ENCODE measurements at places on chromosomes 12 and 14.

GRCh38 chr14:64573109-64573508 is 23.3 kb downstream of the PPP1R36 start:
- DNase-seq = no peak

GRCh38 chr12:83827860-83828259 is 1084.7 kb downstream of the SLC6A15 start:
- DNase-seq = no peak

DNA sequence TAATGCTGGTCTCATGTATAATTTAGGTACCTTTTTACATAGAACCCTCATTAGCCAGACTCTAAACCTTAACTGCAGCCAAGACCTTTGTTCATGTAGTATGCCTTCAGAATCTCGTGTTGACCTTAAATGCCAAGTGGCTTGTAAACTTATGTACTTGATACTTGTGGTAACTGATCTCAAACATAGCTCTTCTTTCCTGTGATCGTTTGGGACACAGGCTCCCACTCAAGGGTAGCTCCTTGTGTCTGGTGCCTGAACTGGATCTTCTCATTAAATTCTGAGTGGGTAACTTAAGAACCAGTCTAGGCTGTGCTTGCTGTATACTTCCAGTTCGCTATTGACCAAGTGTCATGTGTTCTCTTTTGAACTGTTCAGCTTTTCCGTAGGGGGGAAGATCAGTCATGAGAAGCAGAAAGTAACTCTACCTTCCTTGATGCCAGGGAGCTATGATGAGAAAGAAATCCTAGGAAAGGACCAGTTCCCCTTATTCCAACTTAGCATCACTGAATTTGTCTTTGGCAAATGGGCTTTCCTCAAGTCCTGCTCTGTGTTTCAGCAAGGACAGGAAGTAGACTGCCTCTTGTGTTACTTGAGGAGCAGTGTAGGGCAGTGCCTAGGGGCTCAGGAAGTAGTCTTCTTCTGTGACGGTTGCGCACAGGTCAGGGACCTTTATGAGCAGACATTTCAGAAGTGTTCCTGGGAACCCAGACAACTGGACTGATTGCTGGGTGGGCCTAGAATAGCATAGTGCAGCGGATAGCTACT is 2.5 kb downstream of the LGALS3 start:
- no peak for DNase-seq

DNA sequence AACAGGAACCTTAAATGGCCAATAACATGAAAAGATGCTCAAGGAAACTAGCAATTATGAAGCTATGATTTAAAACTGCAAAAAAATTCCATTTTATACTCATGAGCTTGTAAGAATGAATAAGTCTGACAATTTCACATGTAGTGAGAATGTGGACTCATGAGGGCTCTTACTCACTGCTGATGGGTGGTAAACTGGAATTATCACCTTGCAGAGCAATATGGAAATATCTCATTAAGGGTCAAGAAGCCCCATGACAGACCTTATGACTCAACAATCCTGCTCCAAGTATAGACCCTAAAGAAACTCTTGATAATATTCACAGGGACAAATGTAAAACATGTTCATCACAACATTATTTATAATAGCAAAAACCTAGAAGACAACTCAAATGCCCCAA is 23.5 kb upstream of the SMAGP start:
- DNase-seq = no peak

DNA sequence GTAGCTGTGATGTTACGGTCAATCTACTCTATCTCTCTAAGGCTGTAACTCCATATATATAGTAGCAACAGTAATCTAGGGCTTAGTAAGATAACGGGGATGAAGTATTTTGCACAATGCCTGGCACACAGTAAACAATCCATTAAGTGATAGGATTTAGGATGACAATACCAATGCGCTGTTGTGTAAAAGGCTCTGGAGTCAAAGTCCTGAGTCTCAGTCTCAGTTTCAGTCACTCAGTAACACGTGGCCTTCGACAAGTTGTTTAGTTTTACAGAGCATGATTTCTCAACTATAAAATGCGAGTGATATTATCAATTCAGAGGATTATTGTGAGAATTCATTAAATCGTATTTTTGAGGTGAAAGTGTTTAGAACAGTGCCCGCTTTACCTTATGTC is 162.4 kb downstream of the GARIN6 start:
- no peak for DNase-seq

GRCh38 chr14:68683326-68683725 is 109.5 kb downstream of the ZFP36L1 start:
- no peak for DNase-seq

DNA sequence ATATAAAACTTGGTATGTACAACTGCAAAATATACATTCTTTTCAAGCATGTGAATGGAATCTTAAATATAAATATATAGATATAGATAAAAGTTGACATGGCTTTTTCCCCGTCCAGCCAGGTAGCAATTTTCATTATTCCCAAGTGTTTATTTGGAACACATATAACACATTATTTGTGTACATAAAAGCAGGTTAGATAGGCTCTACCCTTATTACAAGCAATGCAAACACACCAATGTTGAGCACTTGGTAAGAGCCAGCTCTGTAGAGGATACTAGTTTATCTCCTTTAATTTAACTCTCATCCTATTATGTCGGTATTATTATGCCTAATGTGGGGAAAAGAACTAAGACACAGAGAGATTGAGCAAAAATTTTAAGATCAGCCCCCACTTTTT is 7.0 kb upstream of the INSM2 start:
- DNase-seq = no peak

DNA sequence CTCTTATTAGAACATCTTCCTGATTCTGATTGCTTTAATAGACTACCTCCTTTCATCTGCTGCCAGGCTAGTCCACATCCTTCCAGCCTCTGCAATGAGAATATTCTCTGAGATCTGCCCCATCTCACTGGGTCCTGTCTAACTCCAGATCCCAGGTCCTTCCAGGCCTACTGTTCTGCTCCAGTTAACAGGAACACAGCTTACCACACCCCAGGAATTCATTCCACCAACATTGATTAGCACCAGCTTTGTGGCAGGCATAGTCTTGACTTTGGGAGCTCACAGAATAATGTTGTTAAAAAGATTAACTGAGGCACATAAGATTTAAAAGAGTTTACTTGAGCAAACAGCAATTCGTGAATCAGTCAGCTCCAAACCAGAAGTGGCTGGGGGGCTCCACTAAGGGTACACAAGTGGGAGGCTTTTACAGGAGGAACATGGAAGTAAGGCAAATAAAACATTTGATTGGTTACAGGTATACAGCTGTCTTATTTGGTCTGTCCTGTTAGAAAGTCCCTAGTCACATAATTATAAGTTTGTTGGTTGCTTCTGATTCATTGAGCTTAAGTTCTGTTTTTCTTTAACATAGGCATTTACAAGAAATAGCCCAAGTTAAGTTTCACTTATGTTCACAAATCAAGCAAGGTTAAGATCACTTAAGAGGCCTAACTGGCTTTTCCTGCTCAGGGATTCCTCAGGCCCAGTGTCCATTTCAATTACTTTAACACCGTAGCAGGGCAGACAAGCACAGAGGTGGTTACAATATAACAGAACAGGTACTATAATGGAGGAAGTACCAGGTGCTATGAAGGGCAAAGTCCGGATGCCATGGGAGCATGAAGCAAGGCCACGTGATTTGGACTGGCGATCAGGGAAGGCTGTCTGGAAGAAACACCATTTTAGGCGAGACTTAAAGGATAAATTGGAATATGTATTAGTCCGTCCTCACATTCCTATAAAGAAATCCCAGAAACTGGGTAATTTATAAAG is 12.2 kb upstream of the MYH7 start:
- no peak for DNase-seq

GRCh38 chr12:103673891-103674375 is 86.9 kb downstream of the STAB2 start:
- no peak for DNase-seq

DNA sequence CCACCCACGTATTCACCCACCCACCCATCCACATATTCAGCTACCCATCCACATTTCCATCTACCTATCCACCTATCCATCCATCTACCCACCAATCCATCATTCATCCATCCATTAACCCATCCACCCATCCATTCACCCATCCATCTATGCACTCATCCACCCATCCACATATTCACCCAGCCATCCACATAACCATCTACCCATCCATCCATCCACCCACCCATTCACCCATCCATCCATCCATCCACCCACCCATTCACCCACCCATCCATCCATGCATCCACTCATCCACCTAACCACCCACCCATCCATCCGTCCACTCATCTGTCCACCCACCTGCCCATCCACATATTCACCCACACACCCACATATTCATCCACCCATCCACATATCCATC is 70.5 kb downstream of the LGMN start:
- no peak for DNase-seq

GRCh38 chr12:24901576-24902461 is 47.1 kb downstream of the BCAT1 start:
- DNase-seq = no peak

DNA sequence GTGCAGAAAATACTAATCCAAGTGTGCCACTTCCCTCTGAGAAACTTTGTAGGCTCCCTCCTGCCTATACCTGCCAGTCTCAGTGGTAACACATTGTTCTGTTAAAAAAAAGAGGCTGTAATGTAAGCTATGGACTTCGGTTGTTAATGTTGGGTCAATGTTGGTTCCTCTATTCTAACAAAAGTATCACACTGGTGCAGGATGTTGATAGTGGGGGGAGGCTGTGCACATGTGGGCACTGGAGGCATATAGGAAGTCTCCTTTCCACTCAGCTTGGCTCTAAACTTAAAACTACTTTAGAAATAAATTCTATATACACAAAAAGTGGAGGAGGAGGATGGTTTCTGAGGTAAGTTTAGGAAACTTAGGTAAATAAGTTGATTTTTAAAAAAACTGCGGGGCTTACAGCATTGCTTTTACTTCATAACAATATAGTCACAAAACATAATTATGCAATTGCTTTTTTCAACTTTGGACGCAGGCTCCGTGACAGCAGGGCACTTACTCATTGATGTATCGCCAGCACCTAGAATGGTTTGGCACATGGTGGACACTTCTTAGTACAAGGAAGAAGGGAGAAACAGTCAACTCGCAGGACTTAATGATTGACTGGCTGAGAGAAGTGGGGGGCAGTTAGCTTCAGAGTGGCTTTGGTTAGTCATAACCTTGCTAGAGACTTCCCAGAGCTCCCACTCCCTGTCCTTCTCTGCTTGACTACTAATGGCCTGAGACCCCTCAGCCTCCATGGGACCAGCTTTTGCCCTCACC is 7.9 kb upstream of the NYNRIN start:
- no peak for DNase-seq

- no peak for DNase-seq
These were observed 220.3 kb downstream of the FBXL14 start for GRCh38 chr12:1373901-1374735.

DNA sequence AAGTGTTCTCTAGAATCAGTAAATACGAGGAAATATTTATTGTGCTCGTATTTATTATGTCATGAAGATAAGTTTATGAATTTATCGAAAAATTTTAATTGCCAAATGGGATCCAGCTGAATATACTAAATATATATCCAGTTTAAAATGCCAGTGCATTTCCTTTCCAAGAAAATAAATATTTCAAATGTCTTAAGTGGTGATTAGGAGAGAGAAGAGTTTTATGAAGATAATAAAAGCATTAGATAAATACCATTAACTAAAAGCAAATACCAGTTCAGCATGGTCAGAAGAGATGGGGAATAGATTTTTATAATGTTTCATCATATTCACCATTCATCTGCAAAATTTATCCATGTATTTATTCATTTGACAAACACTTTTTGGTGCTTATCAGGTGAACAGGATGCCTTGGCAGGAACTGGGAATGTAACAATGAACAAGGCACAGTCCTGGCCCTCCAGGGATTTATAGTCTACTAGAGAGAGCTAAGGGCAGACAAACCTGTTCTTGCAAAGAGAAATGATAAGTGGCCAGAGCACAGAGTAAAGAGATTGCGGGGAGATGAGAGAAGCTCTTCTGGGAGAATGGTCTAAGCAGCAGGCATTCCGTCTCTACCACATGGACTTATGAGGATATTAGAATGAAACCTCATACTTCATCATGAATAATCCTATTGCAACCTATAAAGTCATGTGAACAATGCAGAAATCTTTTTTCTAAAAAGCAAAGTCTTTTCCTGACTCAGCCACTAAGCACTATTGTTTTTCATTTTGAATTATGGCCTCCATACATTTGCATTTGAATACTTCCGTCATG is 143.7 kb upstream of the ABCD2 start:
- DNase-seq = no peak

GRCh38 chr14:98170575-98170974 is 1101.4 kb downstream of the BCL11B start:
- no peak for DNase-seq

- peak; percentile 64 for DNase-seq
These were observed 340.3 kb upstream of the RGS6 start for GRCh38 chr14:71591929-71592328.

DNA sequence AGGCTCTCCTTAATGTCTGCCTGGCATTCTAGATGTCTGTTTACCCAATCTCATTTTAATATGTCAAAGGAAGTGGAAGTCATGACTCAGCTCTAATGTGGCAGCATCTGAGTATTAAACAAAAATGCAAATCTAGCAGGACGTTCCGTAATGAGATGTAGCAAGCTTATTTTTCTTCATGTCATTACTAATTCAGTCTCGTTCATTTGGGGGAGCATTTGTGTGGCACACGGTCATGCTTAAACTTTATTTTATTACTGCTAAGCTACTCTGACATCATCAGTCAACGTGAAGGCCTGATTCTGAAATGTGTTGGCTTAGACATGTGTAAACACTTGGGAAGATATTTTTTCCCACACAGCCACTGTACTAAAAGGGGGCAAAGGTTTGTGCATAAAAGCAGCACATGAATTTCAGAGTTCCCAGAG is 326.7 kb upstream of the TMPO start:
- DNase-seq = no peak

DNA sequence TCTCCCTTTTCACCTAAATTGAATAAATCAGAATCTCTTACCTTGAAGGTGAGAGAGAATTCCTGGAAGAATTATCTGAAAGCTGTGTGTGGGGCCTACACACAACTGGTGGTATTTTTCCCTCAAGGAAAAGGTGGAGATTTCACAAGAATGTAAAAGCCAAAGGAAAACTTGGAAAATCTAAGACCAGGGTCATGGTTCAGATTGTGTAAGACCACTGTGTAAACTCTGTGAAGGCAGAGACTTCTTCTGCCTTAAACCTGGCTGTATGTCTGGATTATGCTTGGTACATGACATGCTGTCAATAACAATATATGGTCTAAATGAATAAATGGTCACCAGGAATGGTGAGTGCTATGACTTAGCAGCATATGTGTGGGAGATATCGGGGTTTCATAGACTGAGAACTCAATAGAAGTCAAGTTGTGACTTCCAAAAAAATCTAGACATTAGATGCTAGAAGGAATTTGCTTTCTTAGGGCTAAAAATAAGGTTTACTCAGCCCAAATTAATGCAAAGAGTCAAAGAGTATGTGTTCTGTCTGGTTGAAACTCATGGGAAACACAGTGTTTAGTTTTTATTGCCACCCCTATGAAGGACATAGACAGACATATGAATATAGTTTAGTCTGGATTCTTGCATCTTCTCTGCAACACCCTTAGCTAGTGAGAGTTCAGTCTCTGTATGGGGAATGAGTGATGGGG is 163.7 kb downstream of the SNAPC1 start:
- DNase-seq = no peak

Data from non-pigmented ciliary epithelial cell (primary cell).